ENCODE measurements at places on chromosomes 3 and 15. TPM values are rescaled to one million over a fixed set of nuclear protein-coding genes. Genes with fewer than 3 reads are reported as not detected.
A peak's percentile ranks its signal among the peaks of the same experiment; 100 is the strongest.

The IL17RB gene
- total RNA-seq: 0.52 TPM

The LTF gene
- total RNA-seq: 3.2 TPM

The PPP1R14D gene
- not detected for total RNA-seq

The TMF1 gene
- 52.8 TPM for total RNA-seq

The CLDN1 gene
- total RNA-seq: 1.8 TPM

The AP3B2 gene
- 0.16 TPM for total RNA-seq

The SV2B gene
- total RNA-seq: 6.4 TPM

The ST6GAL1 gene
- total RNA-seq: 80.3 TPM

The DAZL gene
- not detected for total RNA-seq

The ATP13A5 gene
- not detected for total RNA-seq

The TP63 gene
- 0.42 TPM for total RNA-seq

The PAQR9 gene
- not detected for total RNA-seq

The TICRR gene
- total RNA-seq: 0.16 TPM

GRCh38 chr3:50089609-50089945 is 858 bp downstream of the RBM5 start:
- no peak for DNase-seq

GRCh38 chr3:119841808-119842471 is 60.0 kb downstream of the NR1I2 start:
- DNase-seq: no peak

GRCh38 chr3:134563601-134564000 is 77.7 kb downstream of the CEP63 start:
- no peak for DNase-seq

DNA sequence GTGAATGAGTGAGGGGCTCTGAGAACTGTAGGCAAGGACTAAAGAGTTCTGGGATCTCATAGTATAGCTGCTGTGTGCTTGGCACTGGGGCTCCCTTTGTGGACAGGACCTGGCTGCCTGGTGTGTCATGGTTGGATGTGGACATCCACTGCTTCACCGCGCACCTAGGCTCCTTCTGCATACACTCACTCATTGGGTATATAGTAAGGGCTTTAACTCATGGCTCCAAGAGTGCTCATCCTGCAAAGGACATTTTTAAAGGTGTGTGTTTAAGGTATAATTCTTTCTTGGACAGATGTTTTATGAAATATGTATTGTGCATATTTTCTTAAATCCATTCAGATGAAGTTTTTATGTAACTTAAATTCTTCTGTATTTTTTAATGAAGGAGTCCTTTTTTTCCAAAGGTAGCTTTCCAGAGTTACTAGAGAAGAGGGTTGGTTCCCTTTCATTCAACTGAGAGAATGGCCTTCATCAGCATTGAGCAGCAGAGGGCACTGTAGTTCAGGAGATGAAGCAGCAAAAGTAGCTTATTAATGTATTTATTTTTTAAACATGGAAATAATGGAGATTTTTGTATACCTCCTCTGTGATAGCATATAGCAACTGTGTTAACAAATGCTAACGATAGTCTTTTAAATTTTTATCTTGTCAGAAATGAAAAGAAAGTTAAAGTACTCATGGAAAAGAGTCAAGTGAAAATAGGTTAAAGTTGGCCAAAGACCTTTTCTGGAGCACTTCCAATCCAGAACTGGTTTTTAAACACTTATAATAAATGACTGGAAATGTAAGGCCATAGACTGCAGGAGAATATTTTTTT is 25.2 kb downstream of the OXNAD1 start:
- peak; percentile 51 for DNase-seq

GRCh38 chr15:55868707-55869106 is 124.7 kb downstream of the NEDD4 start:
- no peak for DNase-seq

GRCh38 chr15:93089727-93090305 is 805 bp upstream of the RGMA start:
- no peak for DNase-seq

- no peak for DNase-seq
These were observed 3.0 kb upstream of the SLC28A1 start for GRCh38 chr15:84881520-84881830.

DNA sequence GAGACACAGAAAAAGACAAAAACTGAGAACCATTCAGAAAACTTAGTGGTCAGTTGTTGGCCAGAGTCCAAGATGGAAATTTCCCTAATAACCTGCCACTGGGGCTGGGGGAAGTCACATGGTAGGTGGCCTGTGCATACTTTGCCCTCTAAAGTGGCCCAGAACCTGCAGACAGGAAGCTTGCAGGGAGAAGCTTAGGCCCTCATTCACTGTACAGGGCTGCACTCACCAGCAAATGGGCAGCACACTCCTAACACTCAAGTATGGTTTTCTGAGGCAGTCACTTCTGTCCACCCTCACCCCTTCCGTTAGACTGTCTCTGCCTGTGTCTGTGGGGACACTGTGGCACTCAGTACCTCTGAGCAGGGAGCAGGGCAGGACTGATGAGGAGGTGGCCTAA is 14.5 kb upstream of the RNU6-1 start:
- no peak for DNase-seq

GRCh38 chr3:31486865-31487533 is 45.7 kb upstream of the STT3B start:
- no peak for DNase-seq

GRCh38 chr3:71311661-71312046 is 271.9 kb downstream of the FOXP1 start:
- DNase-seq: no peak

DNA sequence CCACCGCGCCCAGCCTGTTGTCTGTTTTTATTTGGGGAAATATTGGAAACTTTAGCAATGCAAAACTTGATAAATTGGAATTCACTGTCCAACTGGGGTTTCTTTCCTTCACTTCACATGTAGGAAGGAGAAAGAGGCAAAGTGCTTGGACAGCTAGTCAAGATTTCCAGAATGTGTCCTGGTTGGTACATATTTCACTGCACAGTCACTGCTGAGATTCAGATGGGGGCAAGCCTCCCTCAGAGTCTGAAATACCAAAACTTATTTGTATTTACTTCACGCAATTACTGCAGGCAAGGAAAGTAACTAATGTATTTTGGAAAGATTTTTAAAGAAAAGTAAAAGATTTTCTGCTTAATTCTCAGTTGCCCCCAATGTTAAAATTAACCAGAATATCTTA is 21.0 kb downstream of the LRRC31 start:
- DNase-seq: no peak

DNA sequence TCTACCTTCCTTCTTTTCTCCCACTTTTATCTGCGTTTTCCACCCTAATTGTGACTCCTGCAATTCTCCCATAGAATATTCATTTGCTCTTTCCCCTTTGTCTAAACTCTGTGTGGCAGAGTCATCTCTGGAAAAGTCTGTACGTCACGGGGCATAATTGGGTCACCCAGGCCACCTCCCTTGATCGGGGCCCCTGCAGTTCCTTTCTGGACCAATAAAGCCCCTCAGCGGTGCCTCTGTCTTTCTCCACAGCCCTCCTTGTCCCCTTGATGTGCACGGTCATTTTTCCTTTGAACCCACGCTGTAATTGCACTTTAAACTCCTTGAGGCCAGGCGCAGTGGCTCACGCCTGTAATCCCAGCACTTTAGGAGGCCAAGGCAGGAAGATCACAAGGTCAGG is 10.7 kb downstream of the UPK1B start:
- no peak for DNase-seq

- DNase-seq: peak; percentile 34
These were observed 109.1 kb upstream of the DLG1 start for GRCh38 chr3:197407526-197407925.

GRCh38 chr3:37912052-37912733 is 50.5 kb downstream of the CTDSPL start:
- no peak for DNase-seq

- peak; percentile 60 for DNase-seq
These were observed 95.1 kb downstream of the RPL39L start for GRCh38 chr3:187044206-187044605.

GRCh38 chr3:17557749-17558463 is 184.5 kb downstream of the TBC1D5 start:
- DNase-seq: no peak

- no peak for DNase-seq
These were observed 12.8 kb upstream of the FAM98B start for GRCh38 chr15:38441130-38441519.

DNA sequence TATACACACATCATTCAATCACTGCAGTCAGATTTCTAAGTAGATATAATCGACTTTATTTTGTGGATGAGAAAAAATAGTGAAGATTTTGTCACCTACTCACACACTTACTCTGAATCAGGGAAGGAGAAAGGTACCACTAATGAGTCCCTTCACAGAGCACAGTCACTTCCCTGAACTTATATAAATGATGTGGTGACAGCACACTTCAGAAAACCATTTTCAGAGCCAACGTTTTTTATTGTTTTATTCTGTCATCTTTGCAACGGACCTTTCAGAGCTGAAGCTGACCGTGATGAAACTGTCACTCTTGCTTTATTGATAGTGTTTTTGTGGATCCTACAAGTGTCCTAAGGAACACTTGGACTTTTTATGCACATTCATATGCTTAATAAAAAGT is 956.6 kb downstream of the SQOR start:
- DNase-seq: no peak

DNA sequence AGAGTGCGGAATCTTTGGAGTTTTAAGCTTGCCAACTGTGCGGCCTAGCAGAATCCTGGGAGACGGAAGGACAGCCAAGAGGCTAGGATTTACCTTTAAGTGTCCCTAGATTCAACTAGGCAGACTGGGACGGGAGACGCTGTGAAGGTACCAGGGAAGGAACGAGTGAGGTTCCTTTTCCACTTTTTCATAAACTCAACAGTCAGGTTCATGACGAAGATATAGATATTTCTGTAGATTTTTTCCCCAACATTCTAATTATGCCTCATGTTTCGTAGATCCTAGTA is 564 bp upstream of the GABPB1 start:
- no peak for DNase-seq

- DNase-seq: no peak
These were observed 8.9 kb downstream of the CISH start for GRCh38 chr3:50602595-50603191.

GRCh38 chr15:43067717-43068461 is 37.9 kb downstream of the UBR1 start:
- no peak for DNase-seq

GRCh38 chr3:116179091-116179490 is 266.2 kb downstream of the LSAMP start:
- no peak for DNase-seq

GRCh38 chr3:189040656-189041335 is 131.0 kb upstream of the TPRG1 start:
- no peak for DNase-seq

GRCh38 chr3:13074006-13074375 is 762 bp upstream of the IQSEC1 start:
- DNase-seq: no peak

DNA sequence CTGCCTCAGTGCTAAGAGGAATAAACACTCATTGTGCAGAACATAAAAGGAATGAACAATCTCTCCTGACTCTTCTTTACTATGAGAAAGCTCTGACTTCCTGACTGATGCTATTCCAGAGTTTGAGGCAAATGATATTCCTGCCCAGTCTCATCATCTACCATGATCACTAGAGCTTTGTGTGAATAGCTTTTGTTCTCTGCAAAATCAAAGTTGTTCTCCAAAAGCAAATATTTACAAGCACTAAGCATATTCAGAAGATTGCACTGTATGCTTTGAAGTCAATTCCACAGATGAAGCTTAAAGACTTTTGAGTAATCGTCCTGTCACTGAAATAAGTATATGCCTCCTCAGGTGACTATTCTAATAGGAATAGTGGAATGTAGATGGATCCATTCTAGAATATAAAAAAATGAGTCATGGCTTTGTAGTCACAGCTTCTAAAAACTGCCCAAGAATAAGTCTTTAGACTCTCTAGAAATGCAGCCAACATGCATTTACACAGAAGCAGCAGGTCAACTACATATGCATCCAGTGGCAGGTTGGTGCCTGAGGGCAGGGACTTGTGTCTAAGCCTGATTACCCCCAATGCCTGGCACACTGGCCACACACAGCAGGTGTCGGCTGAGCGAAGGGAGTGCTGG is 34.6 kb downstream of the TNFAIP8L3 start:
- no peak for DNase-seq

- no peak for DNase-seq
These were observed 148.4 kb downstream of the B3GALNT1 start for GRCh38 chr3:160956785-160957184.

GRCh38 chr3:186454881-186455703 is 89.1 kb downstream of the CRYGS start:
- no peak for DNase-seq

- no peak for DNase-seq
These were observed 6.6 kb downstream of the RHO start for GRCh38 chr3:129535075-129535474.

GRCh38 chr3:179450261-179450701 is 989 bp downstream of the GNB4 start:
- DNase-seq: no peak

DNA sequence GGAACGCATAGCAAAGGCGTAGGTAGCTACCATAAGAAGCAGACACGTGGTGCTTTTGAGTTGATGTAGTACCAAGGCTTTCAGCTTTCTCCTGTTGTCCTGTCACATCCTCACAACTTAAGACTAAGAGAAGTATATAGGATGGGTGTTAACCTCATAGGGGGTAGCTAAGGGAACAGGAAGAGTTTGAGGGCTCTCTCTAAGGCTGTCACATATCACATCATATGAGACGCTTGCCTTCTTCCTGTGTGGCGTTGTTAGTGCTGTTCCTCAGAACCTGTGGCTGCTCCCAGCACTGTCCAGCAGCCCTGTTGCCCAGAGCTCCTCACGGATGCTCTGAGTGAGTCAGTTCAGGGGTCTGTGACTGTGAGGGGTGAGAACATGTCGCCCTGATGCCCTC is 14.7 kb downstream of the DHX30 start:
- DNase-seq: no peak

GRCh38 chr3:143247073-143247472 is 127.5 kb downstream of the CHST2 start:
- no peak for DNase-seq

DNA sequence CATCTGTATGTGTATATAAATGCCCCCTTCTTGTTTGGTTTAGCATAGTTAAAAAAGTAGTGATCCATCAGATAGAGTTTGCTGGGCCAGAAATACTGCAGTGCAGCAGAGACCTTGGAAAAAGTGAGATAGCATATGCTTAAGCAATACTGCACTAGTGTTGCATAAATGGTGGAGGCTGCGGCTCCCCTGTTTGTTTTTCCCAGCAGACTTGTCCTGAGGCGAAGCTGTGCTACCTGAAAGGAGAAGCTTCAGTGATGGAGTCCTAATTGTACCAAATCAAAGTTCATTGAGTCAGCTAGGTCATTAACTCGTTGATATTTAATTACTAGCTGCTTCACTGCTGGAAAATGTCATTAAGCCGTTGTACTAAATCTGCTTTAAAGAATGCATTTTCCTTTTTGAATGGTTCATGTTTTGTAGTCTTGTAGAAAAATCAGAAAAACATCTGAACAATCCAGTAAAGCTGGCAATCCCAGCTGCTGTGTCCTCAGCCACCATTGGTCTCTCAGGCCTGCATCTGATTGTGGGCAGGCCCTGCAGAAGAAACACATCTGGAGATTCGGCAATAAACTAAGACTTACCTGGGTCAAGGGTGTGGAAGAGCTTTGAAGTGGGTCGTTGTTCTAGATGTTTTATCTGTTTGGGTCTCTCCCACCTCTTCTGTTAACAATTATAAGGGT is 169.6 kb downstream of the B3GALNT1 start:
- DNase-seq: no peak

Data from aorta (tissue), 5 donors.